ENCODE measurements at places on chromosomes 6 and 20.

DNA sequence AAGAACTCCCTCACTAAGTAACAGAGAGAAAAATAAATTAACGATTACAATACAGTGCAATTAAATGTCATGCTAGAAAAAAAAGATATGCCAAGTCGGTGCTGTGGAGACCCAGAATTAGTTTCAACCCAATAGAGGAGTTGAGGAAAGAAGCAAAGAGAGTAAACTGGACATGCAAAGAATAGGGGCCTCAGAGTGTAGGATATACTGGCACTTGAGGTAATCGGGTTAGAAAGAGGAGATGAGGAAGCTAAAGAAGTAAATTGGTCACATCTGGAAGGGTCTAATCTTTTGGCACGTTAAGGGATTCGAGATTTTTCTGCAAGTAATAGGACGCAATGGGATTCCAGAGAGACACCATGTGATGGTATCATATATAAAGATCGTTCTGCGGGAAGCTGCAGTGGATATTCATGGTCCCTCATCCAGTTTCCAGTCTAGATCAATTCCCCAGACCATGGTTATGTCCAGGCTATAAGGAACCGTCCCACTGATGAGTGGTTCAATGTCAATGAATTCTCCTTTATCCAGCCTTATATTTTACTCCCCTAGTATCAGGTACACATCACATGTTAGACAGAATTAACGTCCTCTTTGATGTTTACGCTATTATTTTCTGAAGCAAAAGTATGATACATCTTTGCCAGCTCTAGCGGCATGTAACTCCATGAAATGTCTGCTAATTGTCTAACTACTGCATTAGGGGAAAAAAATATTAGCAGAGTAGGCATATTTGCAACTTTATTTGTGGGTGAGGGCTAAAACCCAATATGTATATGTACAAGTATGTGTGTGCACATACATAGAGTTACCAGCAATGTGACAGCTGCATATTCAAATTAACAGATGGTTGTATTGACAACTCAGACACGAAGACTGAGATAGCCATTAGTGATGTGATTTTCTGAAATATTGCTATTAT, 1.1 kb upstream of the TBC1D32 start:
- DNase-seq, result no peak

- no peak for DNase-seq
Measured at GRCh38 chr6:136956590-136957544, 34.8 kb downstream of the SLC35D3 start.

DNA sequence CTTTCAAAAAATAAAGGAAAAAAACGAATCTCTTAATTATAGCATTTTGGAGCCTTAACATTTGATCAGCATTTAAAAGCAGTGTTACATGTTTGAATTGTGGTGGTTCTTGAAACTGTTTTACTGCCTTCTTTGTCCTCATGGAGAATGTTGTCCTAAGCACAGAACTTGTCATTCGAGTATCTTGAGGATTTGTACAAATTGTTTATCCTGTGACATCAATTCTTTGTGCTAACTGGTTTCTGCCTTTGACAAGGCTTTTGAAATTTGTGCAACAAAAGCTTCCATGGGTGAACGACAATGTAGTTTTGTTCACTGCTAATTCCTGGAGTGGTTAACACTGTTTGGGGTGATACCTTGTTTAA, 130.8 kb downstream of the SCAF8 start:
- DNase-seq, result no peak

DNA sequence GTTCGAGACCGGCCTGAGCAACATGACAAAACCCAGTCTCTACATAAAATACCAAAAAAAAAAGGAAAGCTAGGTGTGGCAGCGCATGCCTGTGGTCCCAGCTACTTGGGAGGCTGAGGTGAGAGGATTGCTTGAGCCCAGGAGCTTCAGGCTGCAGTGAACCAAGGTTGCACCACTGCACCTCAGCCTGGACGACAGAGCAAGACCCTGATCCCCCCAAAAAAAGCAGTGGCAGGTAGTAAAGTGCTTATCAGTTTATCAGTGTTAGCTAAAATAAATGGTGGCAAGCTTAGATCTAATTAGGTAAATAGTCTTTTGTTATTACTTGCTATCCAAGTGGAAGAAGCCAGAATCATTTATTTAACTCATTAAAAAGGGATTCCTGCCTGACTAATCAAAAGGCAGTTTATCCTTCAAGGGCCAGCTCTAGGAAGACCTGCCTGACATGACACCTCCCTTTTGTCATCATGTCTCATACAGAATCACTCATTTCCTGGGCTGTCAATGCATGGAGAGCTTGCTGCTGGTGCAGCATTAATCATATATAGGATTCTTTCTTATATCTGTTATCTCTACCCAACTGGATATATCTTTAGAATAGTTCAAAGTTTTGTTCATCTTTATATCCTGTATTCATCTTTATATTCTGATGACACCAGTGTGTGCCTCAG, 9.6 kb downstream of the DSTN start:
- no peak for DNase-seq

DNA sequence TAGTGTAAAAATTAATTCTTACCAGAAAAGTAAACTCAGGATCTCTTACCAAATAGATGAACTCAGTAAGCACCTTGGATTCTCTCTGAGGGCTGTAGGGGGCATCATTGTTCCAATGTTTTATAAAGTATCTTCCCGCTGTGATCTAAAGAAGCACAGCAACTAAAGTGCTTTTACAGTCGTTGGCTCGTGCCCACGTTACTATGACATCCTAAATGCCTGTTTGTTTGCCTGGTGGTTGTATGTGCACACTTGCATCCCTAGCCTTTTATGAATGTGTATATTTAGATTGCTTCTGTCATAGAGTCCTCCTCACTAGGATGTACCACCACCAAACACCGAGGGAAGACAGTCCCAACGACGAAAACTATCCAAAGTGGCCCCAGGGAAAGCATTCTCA, 34.5 kb downstream of the SLX4IP start:
- no peak for DNase-seq

- no peak for DNase-seq
Measured at GRCh38 chr6:92701425-92702096, 717.8 kb downstream of the EPHA7 start.

GRCh38 chr6:146581968-146582367, 16.8 kb upstream of the ADGB start:
- DNase-seq, result no peak

GRCh38 chr20:1375515-1375914, 17.3 kb downstream of the FKBP1A start:
- DNase-seq, result no peak

- no peak for DNase-seq
Measured at GRCh38 chr6:54018722-54019121, 92.5 kb upstream of the MLIP start.

GRCh38 chr6:153096031-153096430, 35.1 kb downstream of the RGS17 start:
- no peak for DNase-seq

DNA sequence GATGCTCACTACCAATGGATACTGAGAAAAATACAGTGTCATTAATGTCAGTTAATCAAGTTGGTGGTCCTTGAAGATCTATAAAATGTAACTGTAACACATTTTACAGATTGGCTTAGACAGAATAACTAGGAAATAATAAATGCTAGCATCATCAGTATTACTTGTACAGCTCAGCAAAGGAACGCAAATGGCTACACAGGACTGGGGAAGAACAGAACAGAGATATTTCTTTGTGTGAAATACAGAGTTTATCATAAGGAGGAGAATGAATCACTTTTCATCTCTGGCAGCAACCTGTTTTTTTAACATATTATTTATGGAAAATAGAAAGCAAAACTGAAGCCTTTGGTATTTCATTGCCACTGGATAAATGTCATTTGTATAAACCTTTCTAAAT, 8.2 kb upstream of the QKI start:
- DNase-seq, result no peak

DNA sequence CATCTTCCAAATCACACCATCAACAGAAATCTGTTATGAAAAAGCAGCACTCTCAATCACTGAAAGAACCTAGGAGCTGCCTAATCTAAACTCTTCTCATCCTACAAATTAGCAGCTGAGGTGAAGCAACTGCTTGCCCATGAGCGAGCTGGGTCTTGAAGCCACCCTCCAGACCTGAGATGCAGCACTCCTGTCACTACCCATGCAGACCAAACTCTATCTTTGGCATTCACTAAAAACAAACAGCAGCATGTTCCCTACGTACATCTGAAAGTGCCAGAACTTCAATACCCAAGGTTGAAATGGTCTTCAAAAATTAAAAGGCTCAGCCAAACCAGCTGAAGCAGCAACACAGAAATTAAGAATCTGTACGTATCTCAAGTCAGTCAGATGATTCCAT, 14.3 kb downstream of the ADNP start:
- no peak for DNase-seq

DNA sequence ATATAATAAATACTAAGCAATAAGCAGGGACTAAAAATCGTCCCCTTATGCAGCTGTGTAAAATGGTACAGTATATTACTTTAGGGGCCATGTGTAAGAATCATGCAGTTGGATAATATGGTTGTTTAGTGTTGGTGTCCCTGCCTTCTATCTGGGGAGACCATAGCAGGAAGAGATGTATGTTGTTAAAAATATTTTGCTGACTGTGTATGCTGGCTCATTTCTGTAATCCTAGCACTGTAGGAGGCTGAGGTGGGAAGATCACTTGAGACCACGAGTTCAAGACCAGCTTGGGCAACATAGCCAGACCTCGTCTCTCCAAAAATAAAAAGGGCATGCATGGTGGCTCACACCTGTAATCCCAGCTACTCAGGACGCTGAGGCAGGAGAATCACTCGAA, 5.6 kb downstream of the PANK2 start:
- DNase-seq, result no peak

- DNase-seq, result no peak
Measured at GRCh38 chr20:42150230-42150629, 532.1 kb upstream of the CHD6 start.

GRCh38 chr20:50380697-50381040, 129.5 kb upstream of the PTPN1 start:
- DNase-seq, result no peak

- DNase-seq, result no peak
Measured at GRCh38 chr6:31723980-31724691, 963 bp downstream of the MPIG6B start.

- DNase-seq, result no peak
Measured at GRCh38 chr6:39935241-39935640, 979 bp upstream of the MOCS1 start.
